ENCODE measurements at places on chromosomes 2 and 18. TPM values are rescaled to one million over a fixed set of nuclear protein-coding genes. Genes with fewer than 3 reads are reported as not detected.

DNA sequence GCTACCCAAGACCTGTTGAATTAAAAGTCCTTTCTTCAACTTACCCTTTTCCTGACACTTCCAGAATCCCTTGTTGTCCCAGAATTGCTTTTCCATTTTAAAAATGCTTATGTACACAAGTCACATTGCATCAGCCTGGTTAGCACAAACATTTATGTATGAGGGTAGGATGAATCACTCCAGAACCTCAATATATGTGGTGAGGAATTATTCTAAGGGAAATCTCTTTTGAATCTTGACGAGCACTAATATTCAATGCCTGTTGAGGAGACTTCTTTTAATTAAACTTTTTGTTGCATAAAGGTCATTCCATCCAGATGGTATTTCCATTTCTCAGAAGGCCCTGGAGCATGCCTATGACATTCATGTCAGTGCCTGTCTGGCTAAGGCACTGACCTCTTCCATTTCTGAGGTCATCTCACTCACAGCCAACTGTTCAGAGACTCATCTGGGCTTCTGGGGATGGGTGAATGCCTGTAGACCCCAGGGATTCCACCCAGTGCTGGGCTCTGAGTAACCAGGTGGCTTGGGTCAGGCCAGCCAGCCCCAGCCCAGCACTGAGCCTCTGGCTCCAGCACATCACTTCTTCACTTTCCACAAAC is 28.2 kb downstream of the ACMSD start:
- peaks cover 6% of the 10 kb centered on the region for H3K4me1 ChIP-seq
- H3K27ac ChIP-seq: peak overlapping the region; percentile 13
- H3K36me3 ChIP-seq: peaks cover 4% of the 10 kb centered on the region

GRCh38 chr2:20443276-20443920 is 3.5 kb upstream of the RHOB start:
- peak; percentile 66 for DNase-seq
- H3K27ac ChIP-seq: peak overlapping the region; percentile 10
- no peaks in the 10 kb centered on the region for H3K27me3 ChIP-seq

- H3K4me3 ChIP-seq: no peak overlapping the region
- H3K27ac ChIP-seq: no peak overlapping the region
- peaks cover 6% of the 10 kb centered on the region for H3K36me3 ChIP-seq
- no peak for DNase-seq
- H3K4me1 ChIP-seq: no peaks in the 10 kb centered on the region
Observed at GRCh38 chr2:209653134-209653533, 118.5 kb upstream of the UNC80 start.

DNA sequence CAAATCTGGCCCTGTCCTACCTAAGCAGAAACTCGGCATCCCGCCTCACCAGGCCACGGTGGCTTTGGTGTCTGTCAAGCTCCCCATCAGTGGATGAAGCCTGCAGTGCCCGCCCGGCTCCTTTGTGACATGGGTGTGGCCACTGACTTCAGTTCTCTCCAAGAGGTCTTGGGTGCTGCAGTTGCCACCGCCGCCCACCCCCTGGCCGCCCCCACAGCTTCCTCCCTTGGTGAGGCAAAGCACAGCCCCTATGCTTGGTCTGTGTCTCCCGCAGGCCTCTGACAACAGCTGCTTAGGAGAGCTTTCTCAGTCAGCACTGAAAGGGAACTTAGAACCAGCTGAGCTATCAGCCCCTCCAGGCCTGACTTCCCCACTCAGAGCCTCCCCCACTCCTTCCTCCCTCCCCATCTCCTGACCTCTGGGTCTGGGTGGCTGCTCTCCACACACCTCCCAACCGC is 22.9 kb upstream of the GPR55 start:
- no peaks in the 10 kb centered on the region for H3K27me3 ChIP-seq
- H3K27ac ChIP-seq: no peak overlapping the region
- H3K36me3 ChIP-seq: no peaks in the 10 kb centered on the region
- no peak overlapping the region for H3K4me3 ChIP-seq

DNA sequence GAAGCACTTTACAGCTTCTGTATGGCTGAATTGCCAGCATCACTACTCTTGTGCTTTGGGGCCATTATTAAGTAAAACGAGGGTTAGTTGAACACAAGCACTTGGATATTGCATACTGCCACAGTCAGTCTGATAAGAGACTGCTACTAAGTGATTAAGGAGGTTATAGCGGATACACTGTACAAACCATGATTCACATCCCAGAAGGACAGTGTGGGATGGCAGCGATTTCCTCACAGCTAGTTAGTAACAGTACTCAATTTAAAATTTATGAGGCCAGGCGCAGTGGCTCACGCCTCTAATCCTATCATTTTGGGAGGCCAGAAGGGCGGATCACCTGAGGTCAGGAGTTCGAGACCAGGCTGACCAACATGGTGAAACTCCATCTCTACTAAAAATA is 2.6 kb upstream of the BMPR2 start:
- DNase-seq: no peak
- no peak overlapping the region for H3K27ac ChIP-seq
- peaks cover 6% of the 10 kb centered on the region for H3K36me3 ChIP-seq
- no peaks in the 10 kb centered on the region for H3K27me3 ChIP-seq

DNA sequence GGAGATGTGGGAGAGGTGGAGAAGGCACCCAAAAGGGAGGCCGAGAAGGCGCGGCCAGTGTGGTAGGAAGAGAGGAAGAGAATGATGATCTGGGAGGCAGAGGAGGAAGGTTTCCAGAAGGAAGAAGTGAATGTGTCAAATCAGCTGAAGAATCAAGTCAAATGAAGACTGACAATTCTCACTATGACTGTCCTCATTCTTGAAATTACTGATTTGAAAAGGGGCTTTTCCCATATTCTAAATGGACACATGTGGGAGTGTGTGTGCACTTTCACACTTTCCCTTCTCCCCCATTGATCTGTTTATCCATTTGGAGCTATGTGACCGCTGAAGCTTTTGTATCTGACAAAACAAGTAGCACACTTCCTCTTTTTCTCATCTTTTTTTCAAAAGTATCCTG is 6.1 kb downstream of the AFF3 start:
- H3K36me3 ChIP-seq: no peaks in the 10 kb centered on the region
- H3K27me3 ChIP-seq: no peaks in the 10 kb centered on the region
- no peak overlapping the region for H3K27ac ChIP-seq
- H3K4me3 ChIP-seq: no peak overlapping the region
- no peak for DNase-seq

GRCh38 chr2:80070587-80070986 is 234.0 kb downstream of the LRRTM1 start:
- H3K4me3 ChIP-seq: no peak overlapping the region
- no peaks in the 10 kb centered on the region for H3K36me3 ChIP-seq
- DNase-seq: no peak
- H3K27ac ChIP-seq: no peak overlapping the region
- H3K27me3 ChIP-seq: no peaks in the 10 kb centered on the region

DNA sequence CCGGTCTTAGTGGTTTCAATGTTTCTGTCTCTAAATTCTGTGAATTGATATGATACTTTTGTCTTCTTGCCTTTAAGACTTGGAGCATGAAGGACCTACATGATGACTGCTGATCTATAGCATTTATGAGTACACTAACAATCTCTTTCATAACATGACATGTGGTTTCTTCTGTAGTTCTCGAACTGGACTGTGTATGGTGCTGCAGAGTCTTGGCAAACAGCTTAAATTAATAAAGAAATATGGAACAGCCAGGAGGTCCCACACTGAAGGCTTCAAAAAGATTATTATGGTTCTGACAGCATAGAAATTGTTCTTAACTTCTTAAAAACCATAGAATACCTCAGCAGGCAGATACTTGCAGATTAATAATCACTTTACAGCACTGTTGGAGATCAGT is 145.0 kb downstream of the DCC start:
- H3K27ac ChIP-seq: no peak overlapping the region
- DNase-seq: no peak
- no peaks in the 10 kb centered on the region for H3K4me1 ChIP-seq
- no peaks in the 10 kb centered on the region for H3K36me3 ChIP-seq

DNA sequence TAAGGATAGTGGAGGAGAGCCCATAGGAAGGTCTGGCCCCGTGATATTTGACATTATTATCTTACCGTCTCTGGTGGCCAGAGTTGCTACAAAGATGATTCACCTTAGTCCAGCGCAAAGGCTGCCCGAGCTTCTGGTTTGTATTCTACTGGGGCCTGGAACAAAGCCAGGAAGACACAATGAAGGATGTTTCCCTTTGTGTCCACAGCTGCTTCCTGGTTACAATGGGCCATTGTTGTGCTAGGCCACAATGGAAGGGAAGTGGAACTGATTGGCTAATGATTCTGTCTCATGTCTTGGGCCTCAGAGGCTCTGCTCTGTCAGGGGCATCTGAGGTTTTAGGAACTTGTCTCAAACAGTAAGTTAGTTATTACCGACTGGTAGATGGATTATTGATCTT is 132.2 kb downstream of the TDRD15 start:
- peak; percentile 30 for DNase-seq
- no peak overlapping the region for H3K4me3 ChIP-seq
- H3K4me1 ChIP-seq: peaks cover 6% of the 10 kb centered on the region
- peaks cover under 1% of the 10 kb centered on the region for H3K27me3 ChIP-seq

GRCh38 chr2:12602661-12603060 is 114.1 kb upstream of the TRIB2 start:
- no peaks in the 10 kb centered on the region for H3K36me3 ChIP-seq
- no peak overlapping the region for H3K27ac ChIP-seq
- no peaks in the 10 kb centered on the region for H3K4me1 ChIP-seq
- DNase-seq: no peak
- no peak overlapping the region for H3K4me3 ChIP-seq

GRCh38 chr2:36677996-36678605 is 18.4 kb upstream of the VIT start:
- no peak overlapping the region for H3K4me3 ChIP-seq
- H3K27ac ChIP-seq: no peak overlapping the region
- peaks cover 9% of the 10 kb centered on the region for H3K27me3 ChIP-seq
- DNase-seq: no peak

GRCh38 chr2:59440491-59440890 is 1113.0 kb downstream of the BCL11A start:
- H3K4me3 ChIP-seq: no peak overlapping the region
- no peaks in the 10 kb centered on the region for H3K36me3 ChIP-seq
- H3K27me3 ChIP-seq: no peaks in the 10 kb centered on the region
- no peaks in the 10 kb centered on the region for H3K4me1 ChIP-seq
- H3K27ac ChIP-seq: no peak overlapping the region

DNA sequence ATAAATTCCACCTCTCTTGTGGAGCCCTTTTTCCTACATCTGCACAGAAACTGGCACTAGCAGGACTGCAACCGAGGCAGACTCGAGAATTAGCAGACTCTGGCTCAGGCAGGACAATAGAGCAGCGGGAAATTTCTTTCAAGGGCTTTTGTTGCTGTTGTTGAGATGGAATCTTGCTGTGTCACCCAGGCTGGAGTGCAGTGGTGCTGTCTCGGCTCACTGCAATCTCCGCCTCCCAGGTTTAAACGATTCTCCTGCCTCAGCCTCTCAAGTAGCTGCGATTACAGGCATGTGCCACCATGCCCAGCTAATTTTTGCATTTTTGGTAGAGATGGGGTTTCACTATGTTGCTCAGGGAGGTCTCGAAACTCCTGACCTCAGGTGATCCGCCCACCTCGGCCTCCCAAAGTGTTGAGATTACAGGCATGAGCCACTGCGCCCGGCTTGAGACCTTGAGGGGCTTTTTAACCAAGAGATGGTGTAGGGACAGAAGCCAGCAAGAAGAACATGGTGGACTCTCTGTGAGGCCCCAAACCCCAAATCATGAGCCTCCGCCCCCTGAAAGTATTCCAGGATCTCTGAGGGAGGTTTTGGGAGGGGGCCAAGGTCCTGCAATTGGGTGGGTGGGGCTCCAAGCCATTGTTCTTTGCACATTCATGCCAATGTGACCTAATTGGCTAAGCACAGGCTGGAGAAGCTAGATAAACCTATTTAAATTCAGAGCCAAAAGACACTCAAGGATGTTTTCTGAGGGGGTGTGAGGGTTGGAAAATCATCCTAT is 68.4 kb upstream of the MSH2 start:
- no peaks in the 10 kb centered on the region for H3K4me1 ChIP-seq
- H3K36me3 ChIP-seq: no peaks in the 10 kb centered on the region
- no peaks in the 10 kb centered on the region for H3K27me3 ChIP-seq
- no peak overlapping the region for H3K4me3 ChIP-seq
- DNase-seq: no peak

GRCh38 chr2:16152928-16153753 is 212.8 kb downstream of the MYCN start:
- H3K4me3 ChIP-seq: no peak overlapping the region
- no peaks in the 10 kb centered on the region for H3K27me3 ChIP-seq
- no peaks in the 10 kb centered on the region for H3K4me1 ChIP-seq
- no peak for DNase-seq
- no peak overlapping the region for H3K27ac ChIP-seq

GRCh38 chr2:22110244-22110651 is 986.5 kb downstream of the TDRD15 start:
- no peaks in the 10 kb centered on the region for H3K36me3 ChIP-seq
- H3K4me1 ChIP-seq: no peaks in the 10 kb centered on the region
- no peaks in the 10 kb centered on the region for H3K27me3 ChIP-seq
- no peak overlapping the region for H3K4me3 ChIP-seq
- DNase-seq: no peak

- peaks cover 4% of the 10 kb centered on the region for H3K36me3 ChIP-seq
- no peak overlapping the region for H3K4me3 ChIP-seq
- peaks cover 42% of the 10 kb centered on the region for H3K4me1 ChIP-seq
- no peaks in the 10 kb centered on the region for H3K27me3 ChIP-seq
- DNase-seq: no peak
- no peak overlapping the region for H3K27ac ChIP-seq
Observed at GRCh38 chr2:20427931-20428526, 18.8 kb upstream of the RHOB start.

- H3K36me3 ChIP-seq: no peaks in the 10 kb centered on the region
- DNase-seq: no peak
- no peak overlapping the region for H3K27ac ChIP-seq
- no peak overlapping the region for H3K4me3 ChIP-seq
- H3K27me3 ChIP-seq: no peaks in the 10 kb centered on the region
Observed at GRCh38 chr18:31185186-31185950, 22.7 kb upstream of the DSC1 start.

DNA sequence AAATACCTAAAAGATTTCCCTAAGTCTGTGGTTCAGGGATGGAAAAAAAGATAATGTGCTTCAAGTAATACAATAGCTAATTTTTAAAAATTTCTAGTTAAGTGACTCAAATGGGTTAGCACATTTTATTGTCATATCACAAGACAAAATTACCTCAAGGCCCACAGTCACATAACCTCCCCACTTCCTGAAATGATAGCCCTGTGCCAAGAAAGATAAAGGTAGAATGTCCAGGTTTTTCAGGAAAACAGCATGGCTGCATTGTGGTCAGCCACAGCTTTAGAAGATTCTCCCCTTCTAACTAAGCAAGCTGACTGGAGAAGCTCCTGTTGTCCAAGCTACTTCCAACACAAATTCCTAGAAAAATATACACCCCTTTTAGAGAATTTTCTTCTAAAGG is 127.1 kb upstream of the SLC35G4 start:
- no peaks in the 10 kb centered on the region for H3K4me1 ChIP-seq
- H3K36me3 ChIP-seq: no peaks in the 10 kb centered on the region
- H3K4me3 ChIP-seq: no peak overlapping the region
- no peak for DNase-seq

MYO7B gene
- total RNA-seq: not detected

NT5DC4 gene
- total RNA-seq: not detected

TMEM37 gene
- 0.17 TPM for total RNA-seq

DPY30 gene
- 54.7 TPM for total RNA-seq

ARHGEF33 gene
- 0.07 TPM for total RNA-seq

ST6GAL2 gene
- total RNA-seq: 0.34 TPM

AMER3 gene
- total RNA-seq: not detected

CFAP65 gene
- total RNA-seq: not detected

LRATD1 gene
- 4.7 TPM for total RNA-seq

SLC14A1 gene
- total RNA-seq: not detected

CYP27A1 gene
- not detected for total RNA-seq

Measured in MCF 10A (cell line).